ENCODE measurements at places on chromosomes 11 and 22.

DNA sequence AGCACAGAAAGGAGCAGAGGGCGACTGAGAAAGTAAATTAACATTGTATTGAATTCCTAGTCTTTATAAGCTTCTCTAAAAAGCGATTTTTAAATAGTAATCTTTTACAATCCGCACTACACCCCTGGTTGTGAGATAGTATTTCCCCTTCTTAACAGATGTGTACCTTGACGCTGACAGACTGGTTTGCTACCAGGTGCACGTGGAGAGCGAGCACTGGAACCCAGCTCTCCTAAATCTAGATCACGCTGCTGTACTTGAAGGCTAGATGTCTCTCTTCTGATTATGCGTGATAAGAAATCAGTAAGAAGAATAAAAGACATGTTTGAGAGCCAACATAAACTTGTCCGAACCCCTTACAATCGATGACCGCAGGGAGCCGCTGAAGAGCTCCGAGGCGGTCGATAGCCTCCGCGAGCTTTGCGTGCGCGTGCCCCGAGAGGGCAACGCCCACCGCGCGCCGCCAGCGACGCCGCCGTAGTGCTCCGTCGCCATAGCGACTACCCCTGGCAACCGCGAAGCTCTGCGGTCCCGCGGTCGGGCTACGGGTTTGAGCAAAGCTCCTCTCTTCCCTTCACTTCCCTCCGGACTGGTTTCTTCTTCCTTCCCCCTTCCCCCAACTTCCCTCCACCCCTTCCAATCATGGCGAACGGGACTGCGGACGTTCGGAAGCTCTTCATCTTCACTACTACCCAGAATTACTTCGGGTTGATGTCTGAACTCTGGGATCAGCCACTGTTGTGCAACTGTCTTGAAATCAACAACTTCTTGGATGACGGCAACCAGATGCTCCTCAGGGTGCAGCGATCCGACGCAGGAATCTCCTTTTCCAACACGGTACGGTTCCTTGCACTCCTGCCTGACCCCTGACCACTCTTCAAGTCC lies at the start of gene DYNC2H1:
TSS of gene DYNC2H1 (plus strand) at position 494 of the 885 bp plus-strand sequence. CDS start at position 643, 149 bp downstream.
- peak; percentile 80 for DNase-seq

DNA sequence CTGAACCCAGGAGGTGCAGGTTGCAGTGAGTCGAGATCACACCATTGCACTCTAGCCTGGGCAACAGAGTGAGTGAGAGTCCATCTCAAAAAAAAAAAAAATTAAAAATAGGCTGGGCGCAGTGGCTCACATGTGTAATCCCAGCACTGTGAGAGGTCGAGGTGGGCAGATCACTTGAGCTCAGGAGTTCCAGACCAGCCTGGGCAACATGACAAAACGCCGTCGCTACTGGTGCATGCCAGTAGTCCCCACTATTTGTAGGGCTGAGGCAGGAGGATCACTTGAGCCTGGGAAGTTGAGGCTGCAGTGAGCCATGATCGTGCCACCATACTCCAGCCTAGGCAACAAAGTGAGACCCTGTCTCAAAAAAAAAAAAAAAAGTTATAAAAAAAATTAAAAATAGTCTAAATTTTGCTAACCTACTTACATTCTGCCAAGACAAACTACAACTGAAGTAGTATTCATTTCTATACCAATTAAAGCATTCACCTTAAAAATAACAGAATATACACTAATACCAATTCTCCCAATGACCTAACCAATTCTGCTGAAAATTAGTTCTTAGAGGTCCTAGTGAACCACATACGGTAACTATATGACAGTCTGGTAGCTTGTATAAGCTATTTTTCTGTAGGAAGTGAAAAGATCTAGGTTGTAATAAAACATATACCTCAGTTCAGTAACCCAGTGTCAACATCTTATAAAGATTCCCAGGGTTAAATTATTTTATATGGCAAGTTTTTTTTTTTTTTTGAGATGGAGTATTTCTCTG lies 7.1 kb downstream of the DDX6 start:
- no peak for DNase-seq

DNA sequence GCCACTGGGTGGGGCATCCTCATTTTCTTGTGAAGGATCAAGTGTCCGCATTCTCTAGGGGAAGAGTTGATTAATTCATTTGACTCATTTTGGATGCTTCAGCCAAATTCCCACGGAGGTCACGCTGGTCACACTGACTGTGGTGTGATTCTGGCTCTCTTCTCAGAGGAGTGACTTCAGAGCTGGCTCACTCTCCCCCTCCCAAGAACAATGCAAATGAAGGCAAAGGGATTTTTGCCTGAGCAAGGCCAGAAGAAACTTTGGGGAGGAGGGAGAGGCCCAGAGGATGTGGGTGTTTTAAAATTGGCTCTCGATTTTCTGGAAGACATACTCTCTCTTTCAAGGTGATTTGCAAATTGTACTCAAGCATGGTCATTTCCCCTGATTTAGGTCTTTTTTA lies 51.1 kb upstream of the LMO2 start:
- DNase-seq: no peak

DNA sequence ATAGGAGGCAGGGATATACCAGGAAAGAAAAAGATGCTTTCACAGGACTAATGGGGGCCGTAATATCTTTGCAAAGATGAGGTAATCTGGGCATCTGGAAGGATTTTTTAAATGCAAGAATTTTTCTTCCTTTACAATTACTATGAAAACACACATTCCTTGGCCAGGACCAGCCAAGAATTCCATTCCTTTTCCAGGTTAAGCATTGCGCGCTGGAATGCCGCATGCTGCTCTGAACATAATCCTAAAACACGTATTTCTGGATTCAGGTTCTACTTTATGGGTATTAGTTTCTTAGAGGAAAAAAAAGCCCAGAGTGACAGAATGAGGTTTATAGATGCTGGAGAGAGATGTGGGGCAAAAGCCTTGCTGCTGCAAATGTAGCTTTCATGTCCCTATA lies 99.4 kb upstream of the SORL1-AS1 start:
- no peak for DNase-seq

DNA sequence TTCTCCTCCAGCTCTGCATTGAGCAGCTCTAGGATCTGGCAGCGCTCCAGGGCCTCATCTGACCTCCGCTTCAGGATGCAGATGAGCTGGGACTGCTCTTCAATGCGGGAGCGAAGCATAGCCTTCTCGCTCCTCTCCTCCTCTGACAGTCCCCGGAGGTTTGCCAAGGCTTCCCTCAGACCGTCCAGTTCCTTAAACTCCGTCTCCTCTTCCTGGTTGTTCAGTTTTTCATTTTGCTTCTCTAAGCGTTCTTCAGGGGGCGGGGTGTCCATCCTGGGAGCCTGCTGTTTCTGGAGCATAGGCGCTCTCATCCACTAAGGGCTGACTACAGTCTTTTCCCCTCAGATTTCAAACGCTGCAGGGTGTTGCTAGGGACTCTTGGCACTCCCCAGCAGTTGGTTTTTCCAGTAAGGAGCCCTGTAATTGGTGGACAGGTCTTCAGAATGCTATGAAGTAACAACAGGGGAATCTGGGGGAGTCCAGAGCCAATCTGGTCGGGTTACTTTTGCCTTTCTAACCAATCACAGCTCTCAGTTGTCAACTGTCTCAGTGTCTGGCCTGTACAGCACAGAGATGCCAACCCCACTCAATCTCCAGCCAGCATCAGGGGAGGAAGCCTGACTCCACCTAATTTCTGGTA lies at the start of gene CCDC89:
TSS of gene CCDC89 (minus strand) at position 376 of the 640 bp plus-strand sequence. CDS start at position 311, 65 bp downstream.
- DNase-seq: peak; percentile 89

GRCh38 chr11:44680982-44681597 lies 45.7 kb upstream of the TSPAN18 start:
- DNase-seq: no peak

DNA sequence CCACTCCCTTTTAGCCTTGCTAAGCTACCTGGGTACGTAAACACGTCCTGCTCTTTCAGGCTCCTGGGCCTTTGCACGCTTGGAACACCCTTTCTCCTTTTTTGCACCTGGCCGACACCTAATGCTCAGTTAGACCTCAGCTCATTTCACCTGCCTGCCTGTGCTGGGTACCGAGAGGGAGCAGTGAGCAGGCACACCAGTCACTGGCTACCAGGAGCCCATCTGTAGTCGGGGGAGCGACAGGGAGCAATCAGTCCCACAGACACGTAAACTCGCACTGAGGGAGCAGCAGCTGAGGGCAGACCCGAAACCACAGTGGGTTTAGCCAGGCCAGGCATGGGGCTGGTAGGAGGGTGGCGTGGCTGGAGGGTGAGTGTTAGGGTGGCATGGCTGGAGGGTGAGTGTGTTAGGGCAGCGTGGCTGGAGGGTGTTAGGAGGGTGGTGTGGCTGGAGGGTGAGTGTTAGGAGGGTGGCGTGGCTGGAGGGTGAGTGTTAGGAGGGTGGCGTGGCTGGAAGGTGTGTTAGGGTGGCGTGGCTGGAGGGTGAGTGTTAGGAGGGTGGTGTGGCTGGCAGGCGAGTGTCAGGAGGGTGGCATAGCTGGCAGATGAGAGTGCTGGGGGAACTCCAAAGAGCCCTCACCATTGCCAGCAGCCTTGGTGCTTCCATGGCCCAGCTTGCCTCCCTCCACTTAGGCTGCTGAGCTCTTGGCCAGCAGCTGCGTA lies 6.4 kb upstream of the GTSE1 start:
- no peak for DNase-seq

GRCh38 chr11:44784436-44784760 lies 57.6 kb downstream of the TSPAN18 start:
- DNase-seq: no peak

Measured in NCI-H2227 treated with DMSO at 0.1 percent for 48 hours (cell line).